ENCODE measurements at places on chromosomes 2 and 18.

GRCh38 chr2:215358312-215358845 lies 46.5 kb downstream of the ATIC start:
- DNase-seq, result no peak

- no peak for DNase-seq
These were observed 177.7 kb upstream of the OSR1 start for GRCh38 chr2:19536136-19536535.

GRCh38 chr2:2566396-2567323 lies 235.6 kb upstream of the MYT1L start:
- no peak for DNase-seq

GRCh38 chr2:39874236-39874635 lies 95.2 kb upstream of the THUMPD2 start:
- no peak for DNase-seq

GRCh38 chr2:171554991-171555615 lies 32.8 kb downstream of the CYBRD1 start:
- DNase-seq, result no peak

- no peak for DNase-seq
These were observed 53.4 kb downstream of the SCN1A start for GRCh38 chr2:166074430-166074829.

- DNase-seq, result no peak
These were observed 419.6 kb downstream of the NRXN1 start for GRCh38 chr2:50612306-50612705.

- DNase-seq, result no peak
These were observed at the start of gene VAMP5 for GRCh38 chr2:85584354-85584856. Gene VAMP5, plus strand, starts transcription at chr2:85584431. Its CDS starts 60 bp downstream, at chr2:85584491.

DNA sequence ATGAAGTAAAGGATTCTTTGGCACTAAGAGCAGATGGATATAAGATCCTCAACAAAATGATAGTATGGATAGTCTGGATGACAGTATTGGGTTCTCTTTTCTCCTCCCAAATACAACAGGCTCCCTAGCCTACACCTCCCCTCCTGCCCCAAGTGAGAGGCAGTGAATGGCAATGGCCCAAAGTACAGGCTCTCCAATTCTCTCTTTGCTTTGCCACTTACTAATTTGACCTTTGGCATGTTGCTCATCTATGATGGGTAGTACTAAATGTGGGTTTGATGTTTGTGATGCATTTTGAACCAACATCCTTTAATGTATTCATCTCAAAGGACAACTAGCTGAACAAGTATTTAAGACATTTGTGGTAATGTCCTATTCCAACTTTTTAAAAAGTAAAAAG lies 65.9 kb downstream of the EIF5B start:
- DNase-seq, result no peak

GRCh38 chr2:104867813-104868504 lies 14.0 kb downstream of the POU3F3 start:
- DNase-seq, result no peak

DNA sequence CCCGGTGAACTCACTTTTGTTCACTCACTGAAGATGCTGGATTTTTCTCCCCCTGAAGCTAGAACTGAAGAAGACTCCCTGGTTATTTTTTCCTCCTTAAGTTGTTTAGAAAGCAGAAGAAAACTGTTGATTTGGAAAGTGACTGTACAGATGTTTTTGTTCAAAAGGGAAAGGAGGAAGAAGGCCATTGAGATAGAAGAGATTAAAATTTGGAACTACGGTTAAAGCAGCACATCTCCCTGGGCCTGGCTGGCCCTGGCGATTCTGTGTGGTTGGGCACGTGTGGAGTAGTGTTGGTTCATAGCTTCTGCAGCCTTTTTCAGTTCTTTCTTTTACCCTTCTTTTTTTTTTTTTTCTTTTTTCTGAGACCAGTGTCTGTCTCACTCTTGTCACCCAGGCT lies 109.2 kb downstream of the MAP4K4 start:
- no peak for DNase-seq

DNA sequence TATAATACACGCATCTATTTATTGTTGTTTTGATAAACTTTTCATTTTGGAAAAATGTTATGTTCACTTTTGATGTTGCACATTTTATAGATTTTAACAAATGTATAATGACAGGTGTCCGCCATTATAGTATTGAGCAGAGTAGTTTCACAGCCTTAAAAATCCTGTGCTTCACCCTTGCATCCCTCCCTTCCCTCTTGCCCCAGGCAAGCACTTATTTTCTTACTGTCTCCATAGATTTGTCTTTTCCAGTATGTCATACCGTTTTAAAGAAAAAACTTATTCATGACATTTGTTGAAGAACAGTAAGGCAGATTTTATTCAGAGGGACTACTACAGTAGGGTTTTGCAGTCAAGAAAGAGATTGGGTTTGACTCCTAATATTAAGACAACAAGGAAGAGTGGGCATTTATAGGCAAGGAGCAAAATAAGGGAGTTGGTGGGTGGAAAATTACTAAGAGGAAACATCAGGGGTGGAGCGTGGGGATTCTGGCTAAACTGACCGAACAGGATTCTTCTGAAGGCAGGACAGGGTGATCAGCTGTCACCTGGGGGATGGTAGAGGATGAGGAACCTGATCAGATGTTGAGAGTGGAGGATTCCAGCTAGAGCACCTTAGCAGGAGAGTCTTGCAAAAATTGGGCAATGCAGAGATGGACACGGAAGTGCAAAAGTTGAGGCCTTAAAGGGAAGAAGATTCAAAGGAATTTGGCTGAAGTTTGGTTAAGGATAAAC lies 108.8 kb downstream of the NCK2 start:
- no peak for DNase-seq

- no peak for DNase-seq
These were observed 66.5 kb upstream of the FIGN start for GRCh38 chr2:163802284-163802683.

DNA sequence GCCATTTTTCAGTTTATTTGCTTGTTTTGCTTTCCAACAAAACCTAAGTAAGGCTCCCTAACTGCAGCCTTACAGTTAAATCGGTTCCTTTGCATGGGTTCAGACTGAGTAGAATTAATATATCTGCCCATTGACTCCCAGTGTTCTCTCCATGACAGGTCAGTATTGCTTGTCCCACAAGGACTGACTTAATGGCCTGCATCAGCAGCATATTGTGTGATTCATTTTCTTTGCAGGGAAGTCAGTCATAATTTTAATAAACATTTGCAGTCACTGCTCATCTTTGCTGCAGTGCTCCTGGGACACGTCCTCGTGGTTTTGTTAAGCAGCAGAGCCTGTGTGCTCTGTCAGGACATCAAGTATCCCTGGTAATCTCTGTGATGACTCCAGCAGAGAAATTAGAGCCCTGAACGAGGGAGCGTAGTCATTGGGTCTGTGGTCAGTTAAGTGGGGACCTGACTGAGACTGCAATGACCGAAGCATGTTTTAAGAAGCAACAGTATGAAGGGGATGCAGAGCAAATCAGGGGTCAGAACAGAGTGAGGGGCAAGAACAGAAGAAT lies 93.3 kb downstream of the CDH20 start:
- DNase-seq, result no peak

GRCh38 chr2:236394571-236394970 lies 130.4 kb upstream of the ASB18 start:
- DNase-seq, result no peak

- DNase-seq, result no peak
These were observed 27.2 kb downstream of the ATP8B1 start for GRCh38 chr18:57775937-57776336.

DNA sequence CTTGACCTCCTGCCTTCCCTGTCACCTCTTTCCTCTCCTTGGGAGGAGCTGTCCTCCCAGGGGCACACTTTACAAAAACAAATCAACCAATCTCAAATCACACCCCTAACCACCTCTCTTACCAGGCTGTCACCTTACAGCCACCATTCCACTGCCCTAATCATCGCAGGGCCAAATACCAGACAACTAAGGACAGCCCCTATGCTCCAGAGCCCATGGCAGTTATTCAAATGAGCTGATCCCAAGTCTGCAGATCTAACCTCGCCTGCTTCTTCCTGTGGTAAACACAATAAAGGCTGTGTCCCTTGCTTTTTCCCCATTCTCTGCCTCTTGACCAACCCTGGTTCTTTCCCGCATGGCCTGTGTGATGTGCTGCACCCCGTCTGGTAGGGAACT lies 154.2 kb upstream of the CNTNAP5 start:
- no peak for DNase-seq

DNA sequence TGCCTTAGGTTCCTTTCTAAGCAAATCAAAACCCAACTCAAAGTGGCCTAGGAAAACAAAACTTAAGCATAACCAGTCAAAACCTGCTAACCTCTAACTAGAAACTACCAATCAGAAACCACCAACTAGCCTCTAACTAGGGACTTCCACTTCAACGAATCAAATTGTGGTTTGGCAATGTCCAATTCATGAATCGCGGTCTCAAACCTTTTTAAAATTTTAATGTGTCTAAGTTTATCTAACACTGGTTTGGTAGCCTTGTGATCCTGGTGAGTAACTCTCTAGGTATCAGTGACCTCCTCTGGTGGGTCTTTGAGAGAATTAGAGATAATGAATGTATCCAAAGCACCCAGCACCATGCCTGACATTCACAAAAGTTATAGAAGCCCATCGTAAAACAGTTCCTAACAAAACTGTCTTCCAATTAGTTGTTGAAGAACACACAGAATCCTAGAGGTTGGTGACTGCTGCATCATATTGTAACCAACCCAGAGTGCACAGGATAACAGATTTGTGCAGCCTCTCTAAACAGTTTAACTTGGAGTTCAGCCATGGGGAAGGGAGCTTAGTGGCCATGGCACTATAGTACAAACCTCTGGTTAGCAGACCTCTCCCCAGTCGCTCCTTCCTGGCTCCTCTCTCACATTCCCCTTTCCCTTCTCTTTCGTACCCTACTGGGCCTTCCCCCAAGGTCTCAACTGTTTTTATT lies 45.2 kb upstream of the B3GNT2 start:
- DNase-seq, result no peak

DNA sequence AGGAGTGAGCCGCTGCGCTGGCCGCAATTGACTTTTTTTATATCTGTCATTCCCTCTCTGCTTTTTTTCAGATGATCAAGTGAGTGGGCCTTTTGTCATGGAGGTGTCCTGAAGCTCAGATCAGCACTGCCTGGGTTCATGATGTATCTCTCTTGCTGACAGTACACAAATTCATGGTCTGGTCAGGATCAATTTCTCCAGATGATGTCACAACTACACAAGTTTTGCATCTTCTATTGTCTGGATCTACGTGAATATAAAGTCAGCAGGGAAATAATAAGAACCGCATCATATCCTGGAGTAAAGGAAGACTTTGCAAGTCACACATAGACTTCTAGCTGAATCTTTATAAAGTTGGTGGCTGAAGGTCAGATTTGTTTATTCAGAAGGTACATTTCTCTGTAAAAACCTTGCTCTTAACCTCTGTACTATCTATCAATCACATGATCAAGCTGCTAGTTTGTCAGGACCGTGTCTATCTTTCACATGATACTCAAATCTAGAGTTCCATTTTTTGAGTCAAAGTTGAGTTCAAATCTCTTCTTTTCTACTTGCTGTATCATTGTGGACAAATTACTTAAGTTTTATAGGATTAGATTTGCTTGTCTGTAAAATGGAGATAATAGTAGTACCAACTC lies 13.1 kb upstream of the CD28 start:
- DNase-seq, result no peak

DNA sequence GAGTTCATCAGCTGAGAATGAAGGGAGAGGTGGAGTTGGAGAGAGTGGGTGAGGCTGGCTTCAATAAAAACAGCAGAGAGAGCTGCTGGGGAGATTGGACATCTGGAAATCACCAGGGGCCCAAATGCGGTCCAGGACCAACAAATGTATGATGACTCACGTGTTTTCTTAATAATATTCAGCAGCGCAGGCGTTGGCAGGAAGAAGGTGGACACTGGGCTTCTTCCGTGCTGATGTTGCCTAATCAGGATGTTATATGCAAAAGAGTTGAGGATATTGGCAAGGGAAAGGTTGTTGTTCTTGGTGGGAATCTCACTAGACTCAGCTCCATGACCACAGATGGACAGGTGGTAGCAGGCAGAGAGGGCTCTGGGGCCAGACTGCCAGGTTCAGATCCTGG lies 12.8 kb upstream of the PLA2R1 start:
- no peak for DNase-seq

- no peak for DNase-seq
These were observed 285.1 kb upstream of the SLC14A2 start for GRCh38 chr18:45330170-45330594.

GRCh38 chr2:123165616-123166015 lies 859.5 kb upstream of the CNTNAP5 start:
- DNase-seq, result no peak

DNA sequence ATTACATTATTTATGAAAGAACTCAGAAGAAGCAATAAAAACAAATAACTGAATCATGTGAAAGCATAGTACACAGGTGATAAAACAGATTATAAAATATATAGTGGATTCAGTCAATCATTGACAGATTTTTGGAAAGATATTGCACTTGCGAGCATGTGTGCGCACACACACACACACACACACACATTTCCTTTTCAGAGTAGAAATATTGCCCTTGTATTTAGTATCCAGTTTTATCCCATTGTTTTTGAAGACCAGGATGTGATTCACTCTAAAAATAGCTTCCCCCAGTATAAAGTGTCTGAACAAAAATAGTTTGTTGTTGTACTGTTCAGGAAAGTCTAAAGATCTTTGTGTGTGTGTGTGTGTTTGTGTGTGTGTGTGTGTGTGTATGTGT lies 145.5 kb downstream of the CALCRL start:
- DNase-seq, result no peak

DNA sequence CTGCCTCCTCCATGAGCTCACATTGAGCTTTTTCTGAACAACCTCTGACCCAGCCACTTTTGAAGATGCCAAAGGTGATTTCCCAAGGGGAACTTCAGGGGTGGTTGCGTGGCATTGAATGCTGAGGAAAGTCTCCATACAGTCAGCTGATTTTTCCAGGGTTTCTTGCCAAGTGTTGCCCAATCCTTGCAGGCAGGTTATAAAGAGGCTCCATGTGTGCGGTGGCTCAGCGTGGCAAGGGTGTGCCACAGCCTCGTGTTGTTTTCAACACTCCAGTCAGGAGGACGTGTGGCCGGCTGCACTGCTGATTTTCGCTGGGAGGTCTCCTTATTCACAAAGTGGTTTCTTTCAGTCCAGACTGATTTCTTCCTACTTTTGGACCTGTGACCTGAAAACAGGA lies 81.4 kb upstream of the GATA6 start:
- no peak for DNase-seq

- no peak for DNase-seq
These were observed 17.7 kb downstream of the CPLX4 start for GRCh38 chr18:59300676-59301285.

DNA sequence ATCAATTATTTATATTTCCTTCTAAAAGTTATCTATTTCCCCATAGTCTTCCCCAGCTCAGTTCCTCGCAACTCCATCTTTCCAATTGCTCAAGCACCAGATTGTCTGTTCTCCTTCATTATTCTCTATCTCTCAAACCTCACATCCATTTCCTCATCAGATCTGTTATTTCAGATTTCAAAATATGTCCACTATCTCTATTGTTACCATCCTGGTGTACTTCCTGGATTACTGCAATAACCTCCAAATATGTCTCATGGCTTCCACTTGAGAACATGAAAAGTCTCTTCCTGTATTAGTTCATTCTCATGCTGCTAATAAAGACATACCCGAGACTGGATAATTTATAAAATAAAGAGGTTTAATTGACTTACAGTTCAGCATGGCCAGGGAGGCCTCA lies 641.7 kb upstream of the ZEB2 start:
- no peak for DNase-seq
